ENCODE measurements at places on chromosomes 16 and 17.
A peak's percentile ranks its signal among the peaks of the same experiment; 100 is the strongest.

DNA sequence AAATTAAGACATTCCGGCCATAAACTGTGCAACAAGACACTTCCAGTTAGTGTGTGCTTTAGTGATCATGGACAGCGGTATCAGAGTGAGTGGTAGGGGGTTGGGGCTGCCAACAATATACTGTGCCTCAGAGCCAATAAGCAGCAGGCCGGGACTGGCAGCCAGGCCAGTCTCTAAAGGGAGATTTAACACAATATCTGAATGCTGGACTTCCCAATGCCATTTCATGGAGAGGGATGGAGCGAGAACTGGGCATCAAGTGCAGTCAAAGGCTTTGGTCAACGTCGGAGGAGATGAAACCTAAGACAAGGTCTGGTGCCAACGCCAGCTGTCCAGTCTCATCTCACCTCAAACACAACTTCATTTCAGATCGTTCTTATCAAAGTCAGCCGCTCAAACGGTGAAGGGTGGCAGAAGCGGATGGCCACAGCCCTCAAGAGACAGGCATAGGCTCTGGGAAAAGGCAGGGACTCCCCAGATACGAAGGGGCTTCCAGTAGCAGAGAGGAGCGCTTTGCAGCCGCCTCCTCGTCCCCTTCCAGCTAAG lies 935 bp downstream of the USP32 start:
- DNase-seq, result peak; percentile 17

DNA sequence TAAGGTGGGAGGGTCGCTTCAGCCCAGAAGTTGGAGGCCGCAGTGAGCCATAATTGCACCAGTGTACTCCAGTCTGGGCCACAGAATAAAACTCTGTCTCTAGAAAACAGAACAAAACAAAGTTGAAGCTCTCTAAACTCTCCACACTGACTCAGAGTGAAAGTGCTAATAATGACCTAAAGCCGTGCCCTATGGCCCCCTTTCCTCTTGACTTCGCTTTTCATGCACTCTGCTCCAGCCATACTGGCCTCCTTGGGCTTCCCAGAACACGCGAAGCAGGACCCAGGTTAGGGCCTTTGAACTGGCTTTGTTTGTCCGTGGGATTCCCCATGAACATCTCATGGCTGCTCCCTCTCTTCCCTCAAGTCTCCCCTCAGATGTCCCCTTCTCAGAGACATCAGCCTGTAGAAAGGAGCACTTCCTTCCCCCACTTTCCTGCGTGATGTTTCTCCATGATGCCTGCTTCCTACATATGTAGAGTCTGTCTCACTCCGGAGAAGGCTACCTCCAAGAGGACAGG lies 18.6 kb upstream of the SPN start:
- DNase-seq, result no peak

- peak; percentile 21 for DNase-seq
Observed at GRCh38 chr17:5619088-5619740, 34.9 kb upstream of the NLRP1 start.

- DNase-seq, result no peak
Observed at GRCh38 chr16:63283721-63284120, 1247.5 kb upstream of the CDH8 start.

- DNase-seq, result no peak
Observed at GRCh38 chr17:393806-394717, 41.5 kb upstream of the RPH3AL start.

DNA sequence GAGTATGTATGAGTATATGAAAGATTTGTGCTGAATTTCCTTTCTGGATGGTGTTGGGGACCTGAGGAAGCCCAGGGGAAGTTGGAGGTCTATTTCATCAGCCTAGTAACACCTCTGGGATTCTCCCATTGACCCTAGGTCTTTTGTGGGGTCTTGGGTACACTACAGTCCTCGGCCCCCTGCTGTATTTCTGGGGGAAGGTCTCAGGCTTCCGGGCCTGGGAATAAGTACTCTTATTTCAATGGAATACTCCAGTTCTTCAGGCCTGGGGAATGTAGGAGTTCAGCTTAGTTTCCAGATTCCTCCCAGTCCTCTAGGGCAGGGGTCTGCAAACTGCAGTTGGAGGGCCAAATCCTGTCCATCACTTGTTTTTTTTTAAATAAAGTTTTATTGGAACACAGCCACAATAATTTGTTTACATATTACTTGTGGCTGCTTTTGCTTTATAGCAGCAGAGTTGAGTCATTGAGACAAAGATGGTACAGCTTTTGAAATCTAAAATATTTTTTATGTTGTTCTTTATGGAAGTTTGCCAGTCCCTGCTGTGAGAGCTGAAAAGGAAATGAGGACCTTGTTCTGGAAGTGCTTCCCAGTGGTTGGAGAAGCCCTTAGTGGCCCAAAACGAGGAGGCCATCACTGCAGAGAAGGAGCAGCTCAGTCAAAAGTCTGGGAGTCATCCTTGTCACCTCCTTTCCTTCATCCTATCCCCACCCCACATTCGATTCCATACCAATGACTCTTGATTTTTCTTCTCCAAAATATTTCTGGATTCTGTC lies 142.5 kb upstream of the HS3ST2 start:
- DNase-seq, result no peak

GRCh38 chr16:49528060-49528865 lies 154.7 kb downstream of the C16orf78 start:
- no peak for DNase-seq

GRCh38 chr17:72588961-72589360 lies 468.1 kb downstream of the SOX9 start:
- peak; percentile 42 for DNase-seq

- DNase-seq, result peak; percentile 52
Observed at GRCh38 chr17:47220531-47220999, 11.4 kb downstream of the MYL4 start.

DNA sequence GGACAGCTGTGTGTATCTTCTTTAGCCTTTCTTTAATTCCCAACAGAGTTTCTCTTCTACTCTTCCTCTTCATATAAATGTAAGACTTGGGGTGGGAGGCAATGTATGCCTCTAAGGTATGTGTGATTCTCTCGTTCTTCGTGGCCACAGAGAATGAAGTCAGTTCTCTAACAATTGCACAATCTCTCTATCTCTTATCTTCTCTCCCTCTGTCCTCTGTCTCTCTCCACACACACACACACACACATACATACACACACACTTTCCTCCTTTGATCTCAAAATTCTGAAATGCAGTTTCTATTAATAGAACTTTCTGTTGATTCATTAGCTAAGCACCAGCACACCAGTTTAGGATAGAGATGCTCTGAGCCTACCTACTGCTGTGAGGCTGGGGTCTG lies 615.7 kb upstream of the SALL1 start:
- DNase-seq, result no peak

GRCh38 chr17:18217412-18218015 lies 7.9 kb upstream of the LLGL1 start:
- peak; percentile 80 for DNase-seq

GRCh38 chr17:63150490-63150889 lies 184.5 kb downstream of the TANC2 start:
- DNase-seq, result no peak

GRCh38 chr17:78164748-78165607 lies 3.4 kb upstream of the SYNGR2 start:
- no peak for DNase-seq

DNA sequence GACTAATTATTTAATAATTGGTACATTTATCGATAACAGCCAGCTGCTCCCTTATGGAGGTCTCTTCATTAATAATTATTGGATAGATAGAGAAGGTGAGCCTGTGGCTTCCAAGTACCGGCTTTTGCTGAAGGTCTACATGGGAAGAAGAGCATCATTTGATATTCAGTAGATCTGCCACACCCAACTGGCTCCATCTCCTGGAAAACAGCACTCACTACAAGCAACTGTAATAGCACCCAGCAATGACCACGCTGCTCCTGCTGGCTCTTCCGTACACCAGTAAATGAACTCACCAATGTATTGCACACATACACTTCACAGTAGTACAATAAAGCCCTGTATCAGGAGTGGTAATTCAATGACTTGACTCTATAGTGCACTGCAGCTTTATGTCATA lies 19.5 kb downstream of the MARVELD3 start:
- peak; percentile 25 for DNase-seq

- DNase-seq, result peak; percentile 35
Observed at GRCh38 chr17:59149841-59150511, 5.0 kb downstream of the SKA2 start.

DNA sequence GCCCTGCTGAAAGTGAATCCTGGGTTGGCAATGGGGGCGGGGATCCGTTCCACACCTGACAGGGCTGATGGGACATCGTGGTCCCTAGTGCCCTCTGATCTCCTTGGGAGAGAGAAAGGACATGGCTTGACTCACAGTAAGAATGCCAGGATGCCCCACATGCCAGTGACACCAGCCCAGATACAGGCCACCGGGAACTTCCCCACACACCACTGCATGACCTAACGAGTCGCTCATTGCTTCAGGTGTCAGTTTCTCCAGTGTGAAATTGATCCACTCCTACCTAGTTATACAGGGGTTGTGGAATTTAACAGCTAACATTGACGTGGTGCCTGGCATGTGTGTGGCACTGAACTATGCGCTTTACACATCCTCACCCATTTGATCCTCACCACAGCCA lies 7.5 kb downstream of the CD300LG start:
- no peak for DNase-seq

DNA sequence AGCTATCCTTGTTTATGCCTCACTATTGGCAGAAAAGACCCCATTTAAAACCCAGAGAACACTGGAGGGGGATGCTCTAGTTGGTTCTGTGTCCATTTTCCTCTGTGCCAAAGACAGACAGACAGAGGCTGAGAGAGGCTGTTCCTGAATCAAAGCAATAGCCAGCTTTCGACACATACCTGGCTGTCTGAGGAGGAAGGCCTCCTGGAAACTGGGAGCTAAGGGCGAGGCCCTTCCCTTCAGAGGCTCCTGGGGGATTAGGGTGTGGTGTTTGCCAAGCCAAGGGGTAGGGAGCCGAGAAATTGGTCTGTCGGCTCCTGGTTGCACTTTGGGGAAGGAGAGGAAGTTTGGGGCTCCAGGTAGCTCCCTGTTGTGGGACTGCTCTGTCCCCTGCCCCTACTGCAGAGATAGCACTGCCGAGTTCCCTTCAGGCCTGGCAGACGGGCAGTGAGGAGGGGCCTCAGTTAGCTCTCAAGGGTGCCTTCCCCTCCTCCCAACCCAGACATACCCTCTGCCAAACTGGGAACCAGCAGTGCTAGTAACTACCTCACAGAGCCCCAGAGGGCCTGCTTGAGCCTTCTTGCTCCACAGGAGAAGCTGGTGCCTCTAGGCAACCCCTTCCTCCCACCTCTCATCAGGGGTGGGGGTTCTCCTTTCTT lies 56.1 kb downstream of the IGF2BP1 start:
- no peak for DNase-seq

DNA sequence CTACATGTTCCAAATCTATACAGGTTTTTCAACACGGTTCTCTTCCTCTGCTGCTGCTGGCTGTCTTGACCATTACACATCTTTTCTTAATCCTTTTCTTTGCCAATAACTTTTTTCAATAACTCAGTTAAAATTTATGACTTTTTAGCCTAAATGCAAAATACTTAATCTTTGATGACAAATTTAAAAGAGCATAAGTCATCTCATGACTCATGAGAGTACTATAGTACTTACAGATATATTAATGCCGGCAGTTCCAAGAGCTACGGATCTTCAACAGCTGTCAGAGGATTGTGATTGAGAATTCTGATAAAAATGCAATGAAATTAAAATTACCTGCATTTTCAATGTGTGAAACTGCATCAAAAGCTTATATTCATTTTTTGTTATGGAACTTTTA lies 105.5 kb downstream of the KPNA2 start:
- no peak for DNase-seq

DNA sequence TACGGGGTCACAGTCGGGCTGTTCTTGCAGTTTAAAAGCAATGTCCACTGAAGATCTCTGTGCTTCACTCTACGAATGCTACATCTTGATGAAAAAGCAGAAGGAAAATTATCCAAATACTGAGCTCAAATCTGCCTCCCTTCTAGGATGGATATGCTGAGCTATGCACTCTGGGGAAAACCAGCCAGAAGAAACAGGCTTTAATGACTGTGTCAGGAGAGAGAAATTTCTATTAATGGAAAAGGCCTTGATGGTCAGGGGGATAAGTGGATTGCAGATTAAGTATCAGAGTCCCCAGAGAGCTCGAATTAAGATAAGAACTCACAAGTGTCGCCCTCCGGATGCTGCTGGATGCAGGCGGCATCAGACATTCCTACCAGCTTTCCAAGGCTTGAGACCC lies 39.6 kb upstream of the RCVRN start:
- no peak for DNase-seq

GRCh38 chr17:34306466-34306865 lies 12.8 kb upstream of the CCL8 start:
- DNase-seq, result no peak

DNA sequence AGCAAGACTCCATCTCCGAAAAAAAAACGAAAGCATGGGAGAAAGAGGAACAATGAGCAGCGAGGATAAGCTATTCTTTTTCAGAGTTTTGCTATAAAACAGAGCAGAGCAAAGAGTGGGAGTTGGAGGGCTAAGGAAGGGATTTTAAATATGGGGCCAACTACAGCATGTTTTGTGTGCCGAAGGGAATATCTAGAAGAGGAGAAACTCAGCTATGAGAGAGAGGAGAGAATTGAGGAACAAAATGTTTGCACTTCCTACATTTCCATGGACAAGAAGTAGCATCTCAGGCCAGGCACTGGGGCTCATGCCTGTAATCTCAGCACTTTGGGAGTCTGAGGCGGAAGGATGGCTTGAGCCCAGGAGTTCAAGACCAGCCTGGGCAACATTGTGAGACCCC lies 13.1 kb upstream of the GRB2 start:
- no peak for DNase-seq

DNA sequence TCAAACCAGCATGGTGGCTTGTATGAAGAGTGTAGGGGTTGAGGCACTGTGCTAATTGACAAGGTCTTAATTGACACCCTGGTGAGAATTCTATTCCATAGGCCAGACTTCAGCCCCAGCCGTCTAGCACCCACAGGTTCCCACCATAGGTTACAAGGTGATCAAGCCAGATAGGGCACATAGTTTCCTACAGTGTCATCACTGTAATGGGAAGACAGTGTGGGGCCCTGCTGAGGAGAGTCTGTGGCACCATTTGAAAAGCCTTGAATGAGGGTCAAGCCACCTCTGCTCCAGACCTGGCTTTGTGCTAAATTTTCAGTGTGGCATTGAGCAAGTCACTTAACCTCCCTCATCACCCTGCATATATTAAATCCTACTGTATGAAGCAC lies 36.2 kb downstream of the YPEL2 start:
- DNase-seq, result no peak

All from activated CD4-positive, alpha-beta T cell treated with anti-CD3 and anti-CD28 coated beads, Interleukin-10, Interleukin-2, amounts not matched to agents 100 ng/mL and 50 ng/mL, durations not matched to agents 16 hours and 8 hours (primary cell).